ENCODE measurements at places on chromosomes 12 and 14.
A peak's percentile ranks its signal among the peaks of the same experiment; 100 is the strongest.

GRCh38 chr12:16955083-16955657, 349.2 kb upstream of the LMO3 start:
- no peak for DNase-seq

- DNase-seq: no peak
Measured at GRCh38 chr12:97476255-97476654, 13.7 kb downstream of the RMST start.

DNA sequence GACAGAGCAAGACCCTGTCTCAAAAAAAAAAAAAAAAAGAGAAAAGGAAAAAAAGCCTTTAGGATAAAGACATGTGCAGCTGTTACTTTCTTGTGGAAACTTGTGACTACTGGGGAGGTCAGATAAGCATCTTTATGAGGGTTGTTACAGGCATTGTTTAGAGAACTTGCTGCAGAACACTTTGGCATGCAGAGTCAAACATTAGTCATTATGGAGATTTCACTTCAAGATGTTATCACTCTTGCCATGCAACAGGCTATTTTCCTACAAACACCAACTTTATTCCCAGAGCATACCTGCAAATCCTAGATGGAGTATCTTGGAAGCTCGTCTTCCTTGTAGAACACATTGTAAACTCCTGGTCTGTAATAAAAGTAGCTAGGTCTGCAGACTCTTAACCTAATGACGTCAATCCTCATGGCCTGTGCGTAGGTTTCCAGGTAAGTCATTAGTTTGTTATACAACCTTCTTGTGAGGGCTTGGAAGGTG, 36.3 kb upstream of the WDR89 start:
- peak; percentile 95 for DNase-seq

- no peak for DNase-seq
Measured at GRCh38 chr14:60241091-60241490, 7.9 kb upstream of the PPM1A start.

GRCh38 chr14:96567289-96567899, 65.2 kb downstream of the PAPOLA start:
- peak; percentile 52 for DNase-seq

DNA sequence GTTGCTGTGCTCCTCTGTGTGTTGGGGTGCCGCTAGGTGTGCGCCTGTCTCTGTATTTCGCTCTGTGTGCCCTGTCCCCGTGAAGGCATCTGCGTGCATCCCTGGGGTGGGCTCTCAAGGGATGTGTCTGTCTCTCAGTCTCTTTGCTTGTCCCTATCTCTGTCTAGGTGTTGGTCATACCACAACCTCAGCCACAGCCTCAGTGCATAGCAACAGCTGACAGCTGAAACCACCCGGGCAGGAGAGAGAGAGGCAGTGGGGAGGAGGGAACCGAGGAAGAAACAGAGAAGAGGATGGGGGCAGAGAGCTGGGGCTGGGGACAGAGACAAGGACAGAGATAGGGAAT, 953 bp upstream of the NXPH4 start:
- peak; percentile 45 for DNase-seq

DNA sequence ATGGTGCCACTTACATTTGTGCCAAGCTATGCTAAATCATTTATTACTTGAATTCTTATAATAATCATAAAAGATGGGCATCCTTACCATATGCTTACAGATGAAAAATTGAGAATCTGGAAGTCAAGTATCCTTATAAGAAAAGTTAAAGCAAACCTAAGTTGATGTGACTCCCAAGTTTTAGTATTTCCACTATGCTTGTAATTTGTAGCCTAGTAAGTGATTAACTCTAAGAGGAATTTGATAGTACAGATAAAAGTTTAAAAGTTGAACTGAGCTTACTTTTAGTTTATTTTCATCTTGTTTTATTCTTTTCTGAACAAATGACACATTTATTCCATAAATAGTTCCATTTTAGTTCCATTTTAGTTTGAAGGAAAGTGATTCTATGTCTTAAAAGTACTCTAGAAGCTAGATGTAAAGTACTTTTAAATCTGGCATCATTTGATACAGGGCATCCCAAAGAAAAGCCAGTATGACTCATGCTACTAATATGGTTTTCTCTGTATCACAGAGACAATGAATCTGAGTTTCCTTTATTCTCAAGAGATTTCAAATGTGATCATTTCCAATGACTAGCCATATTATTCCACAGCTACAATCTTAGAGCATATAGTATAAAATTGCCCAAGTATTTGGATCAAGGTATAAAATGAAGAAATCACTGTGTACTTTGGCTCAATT, 596.0 kb downstream of the SLC16A7 start:
- peak; percentile 83 for DNase-seq

DNA sequence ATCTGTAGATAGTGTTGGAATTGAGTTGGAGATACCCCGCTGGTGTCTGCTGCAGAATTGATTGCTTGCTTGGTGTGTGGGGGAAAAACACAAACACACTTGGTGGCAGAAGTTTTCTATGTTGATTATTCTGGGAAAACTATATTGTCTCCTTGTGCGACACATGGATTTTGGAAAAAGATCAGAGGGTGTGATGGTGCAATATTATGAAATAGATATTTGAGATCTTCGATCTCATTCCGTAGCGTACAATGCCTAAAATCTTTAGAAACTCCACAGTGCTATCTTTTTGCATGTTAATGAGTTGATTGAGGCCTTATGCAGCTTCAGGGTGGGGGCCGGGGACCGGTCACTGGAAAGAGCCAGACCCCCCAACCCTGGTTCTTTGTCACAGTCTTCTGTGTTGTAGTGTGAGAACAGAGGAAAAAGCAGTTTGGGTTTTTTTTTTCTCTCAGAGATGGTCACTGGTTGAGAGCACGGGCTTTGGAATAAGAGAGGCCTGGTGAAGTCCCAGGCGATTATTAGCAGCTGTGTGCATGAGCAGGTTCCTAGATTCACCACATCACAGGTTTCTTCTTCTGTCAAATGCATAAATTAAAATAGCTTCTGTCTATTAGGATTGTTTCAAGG, 88.2 kb downstream of the ST8SIA1 start:
- DNase-seq: no peak

GRCh38 chr12:646442-647384, 16.5 kb downstream of the NINJ2 start:
- no peak for DNase-seq

DNA sequence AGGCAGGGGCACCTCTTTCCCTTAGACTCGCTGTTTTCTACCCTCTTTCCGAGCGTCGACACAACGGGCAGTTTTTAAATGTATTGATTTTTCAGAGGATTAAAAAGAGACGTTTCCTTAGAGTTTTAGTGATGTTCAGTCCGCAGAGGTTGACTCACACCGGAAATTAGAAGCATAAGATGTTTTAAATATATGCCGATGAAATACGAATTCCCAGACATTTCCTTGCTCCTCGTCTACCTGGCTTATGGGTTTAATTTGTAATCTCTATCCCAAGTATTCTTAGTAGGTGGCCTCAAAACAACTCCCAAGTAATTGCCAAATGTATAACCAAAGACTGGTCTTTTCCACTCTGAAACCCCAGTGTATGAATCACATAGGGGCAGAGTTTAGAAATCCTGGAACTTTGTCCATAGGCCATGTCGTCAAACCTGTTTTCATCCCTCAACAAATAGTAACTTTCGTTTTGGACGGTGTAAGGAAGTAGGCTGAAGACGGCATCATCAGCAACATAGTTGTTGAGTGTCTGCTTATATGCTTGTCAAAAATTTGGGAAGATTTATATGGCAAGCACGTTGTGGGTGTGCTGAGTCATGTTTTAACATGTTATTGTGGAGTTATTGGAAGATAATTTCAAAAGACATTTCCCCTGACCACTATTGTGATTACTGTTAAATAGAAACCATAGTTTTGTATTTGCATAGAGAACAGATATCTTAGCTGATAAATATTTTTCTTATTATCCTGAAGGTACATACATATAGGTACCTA, 824 bp downstream of the TBK1 start:
- DNase-seq: peak; percentile 81

DNA sequence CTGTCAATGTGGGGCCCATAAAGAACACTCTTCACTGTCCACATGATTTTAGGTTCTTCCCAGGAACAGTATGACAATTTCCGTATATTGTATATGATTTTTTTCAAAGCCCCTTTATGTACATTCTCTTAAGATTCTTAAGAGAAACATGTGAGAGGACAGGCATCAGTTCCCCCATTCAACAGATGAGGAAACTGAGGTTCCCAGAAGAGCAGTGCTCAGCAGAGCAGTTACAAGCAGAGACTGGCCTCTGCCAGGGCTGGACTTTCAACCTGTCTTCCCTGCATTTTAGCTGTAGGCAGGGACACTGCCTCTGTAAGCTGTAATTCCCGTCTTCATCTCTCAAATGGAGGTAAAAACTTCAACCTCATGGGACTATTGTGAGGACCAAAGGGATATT, 77.7 kb downstream of the RBM19 start:
- no peak for DNase-seq

GRCh38 chr12:48988030-48988649, 10.0 kb downstream of the WNT1 start:
- DNase-seq: peak; percentile 61

GRCh38 chr12:105562199-105562971, 231.9 kb downstream of the C12orf75 start:
- DNase-seq: peak; percentile 76

DNA sequence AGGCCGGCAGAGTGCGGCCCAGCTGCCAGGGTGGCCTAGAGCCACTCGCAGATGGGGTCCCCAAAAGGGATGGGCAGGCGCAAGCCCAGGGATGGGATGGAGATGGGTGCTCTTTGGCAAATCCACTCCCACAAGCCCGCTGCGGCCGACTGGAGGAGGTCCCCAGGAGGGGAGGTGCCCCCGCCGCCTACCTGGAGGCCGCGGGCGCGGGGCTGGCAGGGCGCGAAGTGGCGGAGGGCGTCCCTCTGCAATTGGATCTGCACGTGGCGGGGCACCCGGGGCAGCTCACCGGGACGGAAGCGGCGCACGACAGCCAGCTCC, 730 bp downstream of the PPP1R3E start:
- no peak for DNase-seq

DNA sequence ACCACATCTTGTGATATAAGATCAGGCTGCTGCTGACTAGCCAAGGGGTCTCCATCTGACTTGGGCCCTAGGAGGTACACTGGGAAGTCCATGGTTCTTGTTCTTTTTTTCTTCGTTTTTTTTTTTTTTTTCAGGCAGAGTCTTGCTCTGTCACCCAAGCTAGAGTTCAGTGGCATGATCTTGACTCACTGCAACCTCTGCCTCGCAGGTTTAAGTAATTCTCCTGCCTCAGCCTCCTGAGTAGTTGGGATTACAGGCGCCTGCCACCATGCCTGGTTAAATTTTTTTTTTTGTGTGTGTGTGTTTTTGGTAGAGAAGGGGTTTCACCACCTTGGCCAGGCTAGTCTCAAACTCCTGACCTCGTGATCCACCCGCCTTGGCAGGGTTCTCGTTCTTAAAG, 178.2 kb downstream of the RMST start:
- no peak for DNase-seq

DNA sequence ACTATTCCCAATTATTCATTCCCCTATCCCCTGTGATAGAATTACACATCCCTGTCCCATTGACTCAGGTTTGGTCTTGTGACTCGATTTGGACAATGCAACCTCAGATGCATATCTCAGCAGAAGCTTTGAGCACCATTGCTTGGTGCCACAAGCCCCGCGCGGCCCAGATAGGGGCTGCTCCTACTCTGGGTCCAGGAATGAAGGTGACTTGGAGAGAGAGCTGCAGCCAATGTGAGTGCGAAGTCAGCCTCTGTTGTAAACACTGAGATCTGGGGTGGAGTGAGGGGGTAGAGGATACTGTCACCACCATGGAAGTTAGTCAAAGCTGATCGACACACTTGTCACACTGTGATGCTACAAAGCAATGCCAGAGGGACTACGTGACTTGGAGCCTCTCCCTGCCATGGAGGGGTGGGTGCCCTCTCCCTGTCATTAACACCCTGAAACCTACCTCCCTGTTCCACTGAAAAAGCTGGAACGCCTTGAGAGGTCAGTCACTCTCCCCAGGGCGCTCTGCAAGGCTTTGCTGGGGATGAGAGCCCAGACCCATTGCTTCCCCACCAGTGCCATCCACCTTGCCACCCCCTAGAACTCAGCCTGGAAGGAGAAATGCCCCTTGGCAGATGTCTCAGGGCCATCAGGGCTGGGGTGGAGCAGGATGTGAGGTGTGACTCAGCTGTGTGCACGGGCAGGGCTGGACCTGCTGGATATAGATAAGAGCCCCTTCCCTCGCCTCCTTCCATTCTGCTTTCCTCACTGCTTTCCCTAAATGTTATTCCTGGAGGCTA, 6.6 kb upstream of the PLEK2 start:
- DNase-seq: peak; percentile 19

- DNase-seq: peak; percentile 52
Measured at GRCh38 chr14:89899917-89900663, 54.4 kb downstream of the EFCAB11 start.

Data from EH (cell line).